Activated CD4-positive, alpha-beta T cell treated with anti-CD3 and anti-CD28 coated beads for 36 hours (primary cell): ENCODE measurements at places on chromosomes 7 and 10.

- DNase-seq = no peak
Measured at GRCh38 chr7:22477876-22478450, 22.0 kb downstream of the STEAP1B start.

- DNase-seq = no peak
Measured at GRCh38 chr7:105693576-105693975, 112.3 kb upstream of the EFCAB10 start.

- DNase-seq = peak; percentile 71
Measured at GRCh38 chr10:70115948-70116682, 16.5 kb downstream of the AIFM2 start.

DNA sequence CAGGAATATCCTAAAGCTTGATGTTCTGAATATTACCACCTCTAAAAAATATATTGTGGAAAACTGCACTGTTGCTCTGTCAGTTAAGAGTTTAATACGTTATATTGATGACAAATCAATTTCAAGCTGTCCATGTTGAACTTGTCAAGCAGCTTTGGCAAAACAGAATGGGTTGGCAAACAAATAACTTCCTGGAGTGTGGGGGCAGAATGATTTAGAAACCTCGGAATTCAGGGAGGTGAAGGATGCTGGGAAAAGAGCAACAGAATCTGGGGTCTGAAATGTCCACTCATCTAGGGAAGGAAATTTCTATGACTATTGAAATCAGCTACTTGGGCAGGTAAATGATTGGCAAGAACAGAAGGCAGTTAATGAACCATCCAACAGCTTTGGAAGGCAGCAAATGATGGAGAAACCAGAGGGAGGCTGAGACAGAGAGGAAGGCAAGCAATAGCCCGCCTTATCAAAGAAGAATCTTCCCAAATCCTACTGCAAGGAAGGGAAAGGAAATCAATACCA is 95.1 kb upstream of the PALS2 start:
- DNase-seq = no peak

DNA sequence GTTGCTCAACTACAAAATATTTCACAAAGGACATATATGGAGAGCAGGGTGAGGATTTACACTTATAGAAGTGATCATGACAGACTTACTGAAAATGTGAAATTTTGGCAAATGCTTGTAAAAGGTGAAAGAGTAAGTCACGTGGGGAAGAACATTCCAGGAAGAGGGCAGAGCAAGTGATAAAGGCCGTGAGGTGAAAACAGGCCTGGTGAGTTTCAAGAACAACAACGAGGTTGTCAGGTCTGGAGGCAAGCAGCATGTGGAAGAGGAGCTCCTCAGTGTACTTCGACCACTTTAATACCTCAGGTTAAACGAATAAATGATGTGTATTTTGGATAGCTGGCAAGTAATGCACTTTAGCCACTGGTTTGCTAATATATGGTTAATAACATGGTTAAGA is 706.7 kb downstream of the PCDH15 start:
- no peak for DNase-seq

DNA sequence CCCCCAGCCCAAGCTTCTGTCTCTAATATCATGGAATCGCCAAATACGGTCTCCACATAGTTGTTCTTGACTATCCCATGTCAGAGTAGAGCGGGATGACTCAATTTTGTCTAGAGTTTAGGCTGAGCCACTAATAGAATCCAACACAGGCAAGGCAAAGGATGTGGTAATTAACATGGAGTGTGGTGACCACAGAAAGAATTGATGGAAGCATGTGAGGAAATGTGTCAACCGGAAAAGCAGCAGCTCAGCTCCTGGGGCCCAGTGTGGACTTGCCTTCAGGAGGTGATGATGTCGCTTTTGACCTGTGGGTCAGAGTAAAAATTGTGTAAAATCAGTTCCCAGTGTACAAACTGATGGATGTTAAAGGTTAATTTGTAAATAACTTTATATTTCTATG is 139.3 kb upstream of the KLF6 start:
- DNase-seq = no peak

GRCh38 chr10:114751856-114752255 is 69.7 kb upstream of the FHIP2A start:
- DNase-seq = no peak

DNA sequence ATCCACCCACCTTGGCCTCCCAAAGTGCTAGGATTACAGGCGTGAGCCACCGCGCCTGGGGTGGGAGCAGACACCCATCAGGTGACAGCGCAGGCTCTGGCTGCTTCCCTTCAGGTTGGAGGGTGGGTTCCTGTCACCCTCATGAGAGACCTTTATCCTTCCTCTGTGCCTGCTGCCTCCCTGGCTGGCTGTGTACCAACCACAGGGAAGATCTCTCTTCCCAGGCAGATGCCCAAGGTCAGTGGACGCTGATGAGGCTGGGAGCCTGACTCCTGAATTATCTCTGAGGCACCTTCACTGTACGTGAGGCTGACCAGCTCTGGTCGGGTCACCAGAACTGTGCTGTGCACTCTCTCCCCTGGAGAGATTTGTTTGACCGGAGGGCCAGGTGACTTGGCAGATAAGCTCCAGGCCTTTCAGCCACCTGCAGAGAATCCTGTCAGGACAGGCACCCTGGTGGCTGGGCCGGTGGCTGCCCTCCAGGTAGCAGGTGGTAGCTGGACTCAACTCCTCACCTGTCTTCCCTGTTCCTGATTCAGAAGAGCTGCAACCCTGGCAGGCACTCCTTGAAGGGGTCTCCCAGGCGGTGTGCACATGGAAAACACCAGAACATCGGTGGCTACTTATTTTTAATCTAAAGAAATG is 251.9 kb downstream of the GLRX3 start:
- no peak for DNase-seq

- no peak for DNase-seq
Measured at GRCh38 chr10:87872828-87873227, 9.4 kb downstream of the PTEN start.

DNA sequence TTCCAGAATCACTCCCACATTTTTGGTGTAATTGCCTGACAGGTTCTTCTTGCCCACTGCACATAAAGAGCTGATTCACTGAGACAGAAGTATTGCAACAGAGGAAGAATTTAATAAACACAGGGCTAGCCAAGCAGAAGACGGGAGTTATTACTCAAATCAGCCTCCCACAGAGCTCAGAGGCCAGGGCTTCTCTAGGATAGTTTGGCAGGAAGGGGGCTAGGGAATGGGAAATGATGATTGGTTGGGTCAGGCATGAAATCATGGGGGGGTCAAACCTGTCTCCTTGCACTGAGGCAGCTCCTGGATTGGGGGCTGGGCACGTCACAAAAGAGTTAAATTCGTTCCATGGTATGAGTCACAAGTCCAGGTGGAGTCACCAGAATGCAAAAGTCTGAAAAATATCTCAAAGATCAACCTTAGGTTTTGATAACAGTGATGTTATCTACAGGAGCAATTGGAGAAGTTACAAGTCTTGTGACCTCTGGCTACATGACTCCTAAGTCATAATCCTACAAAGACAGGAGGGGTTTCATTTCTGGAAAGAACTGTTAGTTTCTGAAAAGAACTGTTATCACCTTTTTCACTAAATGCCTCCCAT is 30.2 kb upstream of the ERCC6 start:
- DNase-seq = no peak

- no peak for DNase-seq
Measured at GRCh38 chr10:112963835-112964234, 13.8 kb downstream of the TCF7L2 start.

DNA sequence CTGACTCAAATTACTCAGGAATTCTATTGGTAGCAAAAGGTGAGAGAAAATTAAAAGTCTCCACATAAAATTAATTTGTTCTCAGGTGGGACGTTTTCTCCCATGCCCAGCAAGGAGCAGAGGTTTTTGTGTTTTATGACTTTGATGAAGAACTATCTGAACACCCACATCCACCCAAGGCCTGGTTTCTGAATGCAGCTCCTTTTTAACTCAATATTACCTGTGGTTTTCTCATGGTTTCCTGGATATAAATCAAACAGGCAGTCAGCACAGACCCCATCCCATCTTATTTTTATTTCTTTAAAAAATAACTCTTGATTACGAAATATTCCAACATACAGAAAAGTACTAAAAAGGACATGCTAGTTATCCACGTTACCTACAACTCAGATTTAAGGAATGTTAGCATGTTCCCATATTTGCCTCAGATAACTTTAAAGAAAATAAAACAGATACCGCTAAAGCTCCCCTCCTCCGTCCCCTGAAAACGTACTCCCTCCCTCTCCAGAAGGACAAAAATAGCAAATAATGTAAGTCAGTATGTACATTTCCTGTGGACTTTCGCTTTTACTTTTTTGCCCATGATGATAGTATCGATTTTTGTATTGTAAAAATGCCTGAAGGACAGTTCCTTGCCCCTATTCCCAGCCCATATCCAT is 43.4 kb downstream of the GLI3 start:
- no peak for DNase-seq

DNA sequence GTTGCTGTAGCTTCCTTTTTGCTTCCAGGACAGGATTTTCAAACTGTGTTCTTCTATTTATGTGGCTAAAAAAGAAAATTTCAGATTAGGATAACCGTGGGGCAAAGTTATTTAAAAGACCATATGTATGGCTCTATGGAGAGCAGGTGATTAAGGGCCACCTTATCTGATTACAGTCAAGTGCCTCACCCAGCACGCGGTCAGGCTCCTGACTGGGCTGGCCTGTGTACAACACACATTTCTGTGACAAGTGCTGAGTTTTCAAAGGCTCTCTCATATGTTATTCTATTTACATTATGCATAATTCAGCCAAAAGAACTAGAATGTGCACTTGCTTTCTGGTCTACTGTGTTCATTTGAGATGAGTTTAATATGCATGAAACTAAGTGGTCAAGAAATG is 547.4 kb downstream of the PHTF2 start:
- DNase-seq = no peak

DNA sequence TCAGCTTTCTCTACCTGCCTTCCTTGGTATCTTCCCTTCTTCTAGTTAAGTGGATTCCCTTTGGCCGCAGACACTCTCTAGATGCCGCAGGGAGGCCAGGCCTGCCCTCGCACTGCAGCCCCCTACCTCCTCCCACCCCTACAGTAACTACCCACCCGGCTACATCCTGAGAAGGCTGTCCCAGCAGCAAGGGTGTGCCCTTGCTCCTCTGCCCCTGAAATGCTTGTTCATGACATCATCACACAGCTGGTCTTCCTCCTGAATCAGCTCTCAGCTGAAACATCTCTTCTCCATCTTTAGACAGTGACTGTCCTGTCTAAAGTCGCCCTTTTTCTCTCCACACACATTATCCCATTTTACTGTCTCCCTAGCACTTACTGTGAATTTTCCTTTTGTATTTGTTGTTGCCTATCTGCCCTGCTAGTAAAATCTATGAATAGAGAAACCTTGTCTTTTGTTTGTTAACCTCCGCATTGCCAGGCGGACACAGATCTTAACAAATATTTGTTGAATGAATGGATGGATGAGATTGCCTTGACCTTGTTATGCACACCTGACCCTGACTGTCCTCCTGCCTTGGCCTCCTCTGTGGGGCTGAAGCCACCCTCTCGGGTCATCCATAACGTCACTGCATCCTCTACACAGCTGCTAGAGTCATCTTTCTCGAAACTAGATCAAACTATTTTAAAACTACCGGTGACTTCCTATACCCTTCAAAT is 108.9 kb upstream of the GATA3 start:
- no peak for DNase-seq

DNA sequence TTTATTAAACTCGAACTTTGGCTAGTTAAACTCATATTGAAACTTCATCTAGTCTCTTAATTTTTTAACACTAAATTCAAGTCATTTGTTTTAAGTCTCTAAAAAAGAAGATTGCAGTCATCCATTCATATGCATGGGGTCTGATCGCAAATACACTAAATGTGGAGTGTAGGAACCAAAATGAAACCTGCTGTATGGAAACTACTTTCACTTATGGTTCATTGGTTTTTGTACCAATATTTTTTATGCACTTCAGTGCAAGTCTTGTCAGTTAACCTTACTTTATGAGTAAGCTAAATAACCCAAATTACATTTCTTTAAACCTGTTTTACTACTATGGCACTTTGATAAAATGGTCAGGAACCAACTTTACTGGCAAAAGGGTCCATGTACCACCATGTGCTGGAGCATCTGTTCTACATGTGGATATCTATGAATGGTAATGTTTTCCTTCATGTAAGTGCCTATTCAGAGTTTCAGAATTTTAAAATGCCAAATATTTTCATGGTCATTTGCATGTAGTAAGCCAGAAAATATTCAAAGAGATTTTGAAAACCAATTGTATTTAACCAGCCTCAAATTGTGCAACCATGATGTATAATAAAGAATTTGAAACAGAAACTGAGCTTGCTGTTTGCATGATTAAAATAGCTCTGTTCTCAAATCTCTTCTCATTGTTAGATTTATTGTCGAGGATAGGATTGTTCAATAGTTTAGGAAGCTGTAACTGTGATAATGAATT is 7.6 kb upstream of the SUPV3L1 start:
- no peak for DNase-seq

- no peak for DNase-seq
Measured at GRCh38 chr7:98788966-98789365, 80.8 kb downstream of the TMEM130 start.

DNA sequence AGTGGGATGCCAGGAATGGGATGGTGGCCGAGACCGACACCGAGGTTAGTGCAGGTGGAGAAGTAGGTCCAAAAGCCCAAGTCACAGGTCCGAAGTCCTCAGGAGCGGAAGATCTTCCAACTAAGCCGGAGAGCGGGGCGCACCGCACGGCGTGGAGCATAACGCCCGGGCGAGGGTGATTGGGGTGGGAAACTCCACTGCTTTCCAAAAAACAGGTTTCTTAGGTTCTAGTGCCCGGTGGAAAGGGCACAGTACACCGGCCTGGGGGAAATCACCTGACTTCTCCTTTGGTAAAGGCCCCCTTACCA is 11.4 kb upstream of the SPAG6 start:
- no peak for DNase-seq

DNA sequence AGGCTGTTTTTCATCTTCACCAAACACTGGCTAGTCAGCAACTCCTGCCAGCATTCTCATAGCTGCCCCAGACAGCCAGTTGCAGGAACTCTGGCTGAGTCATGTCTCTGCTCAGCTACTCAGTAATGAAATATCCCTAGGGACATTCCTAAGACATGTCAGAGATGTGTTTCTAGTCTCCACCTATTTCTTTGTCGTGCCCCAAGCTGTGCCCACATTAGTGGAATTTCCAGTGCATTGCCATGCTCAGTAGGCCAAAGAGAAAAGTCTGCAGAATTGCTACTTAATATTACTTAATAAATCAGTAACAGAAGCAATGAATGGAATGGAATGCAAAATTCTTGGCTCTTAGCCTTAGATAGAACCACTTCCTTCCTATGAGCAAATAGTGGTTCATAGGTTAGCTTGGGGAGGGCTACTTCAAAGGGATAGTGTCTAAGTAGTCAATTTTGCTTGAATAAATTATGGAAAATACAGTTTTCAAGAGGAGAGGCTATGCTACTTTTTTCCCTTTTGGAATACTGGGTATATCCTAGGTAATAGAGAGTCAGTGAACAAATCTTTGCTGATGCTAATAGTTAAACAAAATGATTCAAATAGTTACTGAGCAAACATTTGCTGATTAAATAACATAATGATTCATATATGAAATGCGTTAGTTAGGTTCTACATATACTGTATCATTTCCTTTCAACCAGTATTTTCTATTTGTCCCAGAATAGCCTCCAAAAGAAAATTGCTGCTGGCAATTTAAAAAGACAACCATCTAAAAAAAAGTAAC is 23.6 kb upstream of the SEMA3C start:
- no peak for DNase-seq
